ENCODE measurements at places on chromosomes 12 and 14.

DNA sequence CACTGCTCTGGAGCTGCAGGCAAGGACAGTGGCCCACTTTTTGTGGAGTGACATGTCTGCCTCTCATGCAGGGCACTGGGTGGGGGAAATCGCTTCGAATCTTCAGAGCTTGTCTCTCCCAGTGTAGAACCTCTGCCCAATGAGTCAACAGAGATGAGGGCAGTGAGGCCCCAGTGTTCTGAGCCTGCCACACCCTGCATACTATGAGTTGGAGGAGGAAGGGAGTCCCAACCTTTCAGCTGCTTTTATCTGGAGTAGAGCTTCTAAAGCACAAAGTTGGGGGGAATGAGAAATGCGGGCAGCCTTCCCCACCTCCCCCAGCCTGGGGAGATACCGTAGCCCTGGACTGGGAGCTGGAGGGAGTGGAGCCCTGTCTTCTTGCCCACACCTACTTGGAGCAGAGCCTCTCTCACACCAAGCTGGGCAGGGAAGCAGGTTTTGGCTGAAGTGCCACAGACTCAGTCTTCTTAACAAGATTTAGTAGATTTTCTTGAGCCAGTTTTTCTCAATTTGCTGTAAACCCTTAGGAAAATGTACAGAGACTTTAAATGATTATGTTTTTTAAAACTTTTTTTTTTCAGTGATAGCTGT lies 159.1 kb downstream of the ADGRD1 start:
- no peak for DNase-seq

GRCh38 chr12:105204916-105205315 lies 31.1 kb downstream of the APPL2 start:
- peak; percentile 68 for DNase-seq

GRCh38 chr12:10115890-10116289 lies 14.1 kb downstream of the CLEC7A start:
- no peak for DNase-seq

DNA sequence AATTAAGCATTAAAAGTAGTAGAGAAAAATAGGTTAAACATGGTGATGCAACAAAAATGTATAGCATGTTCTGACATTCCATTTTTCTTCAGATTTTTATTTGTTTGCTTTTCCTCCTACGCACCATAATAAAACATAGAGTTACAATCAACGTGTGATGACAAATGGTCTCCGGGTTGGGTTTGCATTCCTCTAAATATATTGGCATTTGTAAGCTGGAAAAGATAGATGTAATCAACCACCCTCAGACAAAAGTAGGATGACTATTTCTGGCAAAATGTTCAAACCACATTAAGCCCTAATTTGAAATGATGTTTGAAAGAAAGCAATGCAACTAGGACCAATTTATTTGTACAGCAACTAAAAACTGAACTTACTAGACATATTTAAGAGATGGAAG lies 58.4 kb downstream of the SLC25A21 start:
- no peak for DNase-seq

- no peak for DNase-seq
These were observed 172.4 kb upstream of the PWP1 start for GRCh38 chr12:107513184-107513583.

GRCh38 chr12:26032719-26033241 lies 74.3 kb downstream of the RASSF8 start:
- DNase-seq, result peak; percentile 29

- DNase-seq, result peak; percentile 69
These were observed 33.4 kb downstream of the KITLG start for GRCh38 chr12:88546853-88547252.

DNA sequence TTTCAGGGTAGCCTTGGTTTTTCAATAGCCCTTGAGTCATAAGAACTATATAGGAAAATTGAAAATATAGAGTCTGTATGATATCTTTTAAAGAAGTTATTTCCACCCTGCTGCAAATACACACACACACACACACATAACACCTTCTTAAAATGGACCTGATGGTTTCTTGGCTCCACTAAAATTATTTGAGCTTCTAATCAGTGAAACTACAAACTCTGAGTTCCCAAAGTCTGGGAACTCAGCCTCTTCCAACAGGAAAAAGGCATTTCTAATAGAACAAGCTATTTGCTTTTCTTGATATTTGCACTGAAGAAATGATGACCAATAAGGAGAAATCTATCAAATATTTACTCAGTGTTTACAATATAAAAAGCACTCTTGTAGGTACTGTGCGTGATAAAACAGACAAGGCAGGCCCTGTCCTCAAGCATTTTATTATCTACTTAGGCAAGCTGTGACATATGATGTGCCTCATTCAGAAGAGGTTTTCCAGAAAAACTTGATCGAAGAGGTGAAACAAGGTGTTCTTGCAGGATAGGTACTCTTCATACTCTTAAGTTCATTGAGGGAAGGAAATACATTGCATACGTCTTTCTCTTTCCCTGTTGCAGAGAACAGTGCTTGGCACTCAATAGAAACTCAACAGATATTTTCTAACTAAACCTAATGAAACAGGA lies 88.6 kb downstream of the MGST1 start:
- DNase-seq, result no peak

GRCh38 chr12:15393037-15393436 lies 70.7 kb downstream of the PTPRO start:
- DNase-seq, result no peak

DNA sequence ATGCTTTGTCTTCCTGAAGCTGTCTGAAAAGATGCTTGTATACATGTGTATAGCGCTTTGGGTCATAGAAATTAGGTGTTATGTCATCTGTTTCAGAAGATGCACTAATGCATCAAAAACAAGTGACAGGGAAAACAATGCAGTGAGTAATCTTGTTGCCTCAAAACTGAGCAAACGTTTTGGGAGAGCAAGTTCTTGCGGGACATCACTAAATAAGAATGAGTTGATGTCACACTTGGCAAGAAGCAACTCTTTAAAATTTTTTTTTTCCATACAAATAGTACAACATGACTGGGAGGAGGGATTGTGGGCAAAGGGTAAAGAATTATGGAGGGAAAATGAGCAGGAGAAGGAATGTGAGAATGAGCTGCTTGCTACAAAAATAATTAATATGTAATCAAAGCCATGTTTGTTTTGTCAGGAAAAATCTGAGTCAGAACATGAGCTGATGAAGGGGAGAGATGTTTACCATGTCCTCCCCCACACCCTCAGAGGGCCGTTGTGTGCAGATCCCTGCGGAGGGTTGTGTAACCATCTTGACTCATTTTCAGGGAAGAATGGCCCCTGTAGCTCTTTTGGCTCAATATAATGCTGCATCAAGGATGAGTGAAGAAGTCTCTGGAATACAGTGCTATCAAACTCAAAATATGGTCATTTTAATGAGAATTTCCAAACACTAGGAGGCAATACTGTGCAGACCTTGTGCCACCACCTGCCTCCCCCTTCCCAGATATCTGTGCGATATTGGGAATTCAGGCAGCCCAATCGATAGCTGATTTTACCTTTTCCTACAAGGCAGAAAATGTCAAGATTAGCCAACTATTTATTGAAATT lies 41.4 kb downstream of the BORCS5 start:
- DNase-seq, result peak; percentile 98

- DNase-seq, result no peak
These were observed 2.8 kb downstream of the FRMD6 start for GRCh38 chr14:51654533-51654845.

DNA sequence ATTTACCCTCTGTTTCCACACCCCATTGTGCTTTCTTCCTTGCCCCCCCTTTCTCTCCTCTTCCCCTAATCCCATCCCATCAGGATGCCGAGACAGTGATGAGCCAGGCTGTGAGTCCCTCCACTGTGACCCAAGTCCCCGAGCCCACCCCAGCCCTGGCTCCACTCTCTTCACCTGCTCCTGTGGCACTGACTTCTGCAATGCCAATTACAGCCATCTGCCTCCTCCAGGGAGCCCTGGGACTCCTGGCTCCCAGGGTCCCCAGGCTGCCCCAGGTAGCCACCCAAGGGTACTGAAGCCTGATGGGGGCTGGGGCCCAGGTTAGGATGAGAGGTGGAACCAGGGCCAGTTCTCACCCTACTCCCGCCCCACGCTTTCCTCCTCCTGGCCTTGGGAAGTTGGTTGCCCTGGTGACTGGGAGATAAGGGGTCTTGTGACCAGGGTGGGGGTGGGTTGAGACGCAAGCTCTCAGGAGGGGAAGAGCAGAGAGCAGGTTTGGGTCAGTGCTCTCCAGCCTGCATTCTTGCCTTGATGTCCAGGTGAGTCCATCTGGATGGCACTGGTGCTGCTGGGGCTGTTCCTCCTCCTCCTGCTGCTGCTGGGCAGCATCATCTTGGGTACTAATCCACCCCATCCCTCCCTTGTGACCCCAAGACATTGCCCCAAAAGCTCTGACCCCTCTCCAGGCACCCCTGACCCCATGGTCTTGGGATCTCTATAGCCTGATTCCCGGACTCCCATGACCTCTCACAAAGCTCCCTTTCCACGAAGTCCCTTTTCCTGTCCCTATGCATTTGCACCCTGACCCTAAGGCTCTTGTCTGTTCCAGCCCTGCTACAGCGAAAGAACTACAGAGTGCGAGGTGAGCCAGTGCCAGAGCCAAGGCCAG lies 1.2 kb downstream of the AMHR2 start:
- peak; percentile 39 for DNase-seq

- DNase-seq, result no peak
These were observed 100.5 kb upstream of the LMNTD1 start for GRCh38 chr12:25653487-25654175.

DNA sequence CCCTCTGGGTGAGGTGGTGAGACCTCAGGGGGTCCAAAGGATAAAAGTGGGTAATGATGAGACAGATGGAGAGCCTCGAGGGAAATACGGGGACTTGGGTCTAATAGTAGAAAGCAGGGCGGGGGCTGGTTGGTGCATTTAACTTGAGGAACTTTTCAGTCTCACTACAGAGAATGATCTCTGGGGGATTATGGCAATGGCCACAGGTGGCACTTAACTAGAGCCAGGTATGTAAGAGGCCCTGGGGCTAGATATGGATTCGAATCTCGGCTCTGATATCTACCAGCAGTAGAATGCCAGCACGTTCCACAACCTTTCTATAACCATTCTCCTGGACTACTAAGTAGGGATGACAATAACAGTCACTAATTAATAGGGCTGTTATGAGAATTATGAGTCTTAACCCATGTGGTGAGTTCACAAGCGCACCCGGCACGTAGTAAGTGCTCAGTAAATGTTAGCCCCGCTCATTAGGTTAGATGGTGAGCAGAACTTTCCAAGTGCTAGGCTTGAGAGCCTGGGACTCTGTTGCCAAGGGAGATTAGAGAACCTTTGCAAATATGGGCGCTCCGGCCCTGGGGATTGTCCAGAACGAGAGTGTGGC lies 888 bp upstream of the PLXNC1 start:
- DNase-seq, result no peak

GRCh38 chr12:113092607-113093408 lies 36.3 kb downstream of the DTX1 start:
- DNase-seq, result no peak

DNA sequence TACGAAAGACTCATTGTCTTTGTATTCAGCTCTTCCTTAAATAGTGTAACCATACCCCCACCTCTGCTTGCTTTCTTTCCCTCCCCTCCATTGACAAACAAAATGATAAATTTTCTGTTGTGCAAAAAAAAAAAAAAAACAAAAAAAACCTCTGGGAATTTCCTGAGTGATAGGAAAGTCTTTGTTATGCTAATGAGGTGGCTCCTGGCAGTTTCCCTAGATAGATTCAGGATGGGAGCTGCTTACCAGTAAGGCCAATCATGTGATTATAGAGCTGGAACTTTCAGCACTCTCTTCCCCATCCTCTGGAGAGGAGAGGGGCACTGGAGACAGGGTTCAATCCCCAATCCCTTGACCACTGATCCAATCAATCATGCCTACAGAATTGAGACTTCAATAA lies 120.5 kb downstream of the NUAK1 start:
- DNase-seq, result no peak

GRCh38 chr12:108302403-108303311 lies 36.5 kb downstream of the CMKLR1 start:
- peak; percentile 29 for DNase-seq

- DNase-seq, result peak; percentile 50
These were observed 479.2 kb upstream of the RGS6 start for GRCh38 chr14:71452987-71453386.

DNA sequence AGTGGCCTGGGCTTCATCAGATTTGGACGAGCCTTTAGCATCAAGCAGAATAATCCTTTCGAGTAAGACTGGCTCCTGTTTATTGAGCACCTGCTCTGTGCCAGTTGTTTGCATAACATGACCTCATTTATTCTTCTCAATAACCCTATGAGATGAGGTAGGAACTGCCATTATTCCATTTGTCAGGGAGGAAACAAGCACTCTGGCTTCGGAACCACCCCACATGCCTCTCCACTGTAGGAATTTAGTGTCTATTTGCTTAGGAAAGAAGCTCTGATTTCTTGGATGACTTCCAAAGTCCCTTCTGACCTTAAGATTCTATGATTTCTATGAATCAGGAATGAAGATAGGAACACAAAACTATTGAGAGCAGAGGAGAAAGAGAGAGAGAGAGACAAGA lies 11.0 kb downstream of the SAMD4A start:
- DNase-seq, result no peak

DNA sequence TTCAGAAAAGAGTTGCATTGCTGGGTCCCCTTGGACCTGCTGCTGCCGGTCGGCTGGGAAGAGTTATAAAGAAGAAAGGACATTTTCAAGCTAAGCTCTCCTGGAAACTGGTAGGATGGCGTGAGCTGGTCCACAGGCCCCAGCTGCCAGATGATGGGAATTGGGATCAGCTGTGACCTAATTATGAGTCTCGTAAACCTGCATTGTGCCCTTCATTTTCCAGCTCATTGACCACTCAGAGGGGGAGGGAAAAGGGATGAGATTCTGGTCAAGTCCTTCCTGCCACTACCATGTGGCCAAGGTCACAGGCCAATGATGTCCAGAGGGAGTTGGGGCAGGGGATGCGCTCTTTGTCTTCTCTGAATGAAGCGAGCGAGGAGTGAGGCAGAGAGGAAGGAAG lies 320.9 kb downstream of the NRXN3 start:
- no peak for DNase-seq

GRCh38 chr12:96548384-96548783 lies 59.0 kb downstream of the CFAP54 start:
- DNase-seq, result no peak

DNA sequence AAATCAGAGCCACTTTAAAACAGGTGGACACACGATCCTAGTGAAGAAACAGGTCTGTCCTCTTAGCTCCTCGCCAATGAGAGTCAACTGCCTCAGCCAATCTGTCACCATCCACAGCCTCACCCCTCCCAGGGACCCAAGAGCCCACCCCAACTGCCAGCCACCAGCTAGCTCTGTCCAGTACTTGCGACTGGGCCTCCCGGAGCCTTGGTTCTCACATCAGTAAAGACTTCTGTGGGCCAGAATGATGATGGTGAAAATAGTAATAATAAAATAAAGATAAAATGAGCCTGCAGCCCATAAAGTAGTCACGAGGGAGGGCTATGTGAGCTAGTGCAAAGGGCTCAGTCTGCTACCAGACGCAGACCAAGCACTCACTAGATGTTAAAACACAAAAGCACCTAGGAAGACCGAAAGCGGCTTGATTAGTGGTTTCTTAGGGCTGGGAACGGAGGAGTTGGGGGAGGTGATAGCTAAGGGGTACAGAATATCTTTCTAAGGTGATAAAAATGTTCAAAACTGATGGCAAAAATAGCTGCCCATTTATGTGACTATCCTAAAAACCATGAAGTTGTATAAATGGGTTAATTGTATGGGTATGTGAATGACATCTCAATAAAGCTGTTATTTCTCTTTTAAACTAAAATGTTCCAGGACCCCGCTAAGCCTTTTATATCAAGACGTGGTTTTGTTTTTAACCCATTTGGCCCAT lies 39.8 kb downstream of the ACTN1 start:
- no peak for DNase-seq
